ENCODE measurements at places on chromosomes 4 and X.

GRCh38 chrX:65601530-65602220, 65.8 kb upstream of the MSN start:
- no peak for DNase-seq

- DNase-seq, result peak; percentile 46
These were observed 166.3 kb downstream of the FNIP2 start for GRCh38 chr4:158934996-158935669.

GRCh38 chr4:181202240-181202639, 1041.0 kb upstream of the TENM3 start:
- no peak for DNase-seq

- DNase-seq, result no peak
These were observed 134.7 kb downstream of the SHROOM3 start for GRCh38 chr4:76569706-76570105.

DNA sequence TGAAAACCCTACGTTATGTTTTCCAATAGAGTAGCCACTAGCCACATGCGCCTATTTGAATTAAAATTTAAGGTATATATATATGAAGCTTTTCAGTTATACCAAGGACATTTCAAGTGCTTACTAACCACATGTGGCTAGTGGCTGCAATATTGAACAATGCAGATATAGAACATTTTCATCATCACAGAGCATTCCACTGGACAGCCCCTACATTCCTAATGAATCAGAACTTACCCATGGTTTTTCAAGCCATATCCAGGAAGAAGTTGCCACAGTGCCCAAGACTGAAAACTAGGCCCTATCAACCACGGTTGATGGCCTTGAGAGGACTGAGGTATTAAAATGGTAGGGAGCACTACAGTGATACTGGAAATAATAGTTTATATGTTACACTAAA, 29.7 kb downstream of the NEK1 start:
- peak; percentile 6 for DNase-seq

GRCh38 chr4:74088396-74088795, 10.6 kb downstream of the CXCL2 start:
- DNase-seq, result no peak

GRCh38 chr4:52592287-52592686, 66.8 kb downstream of the USP46 start:
- no peak for DNase-seq

GRCh38 chr4:141524116-141524515, 112.3 kb upstream of the IL15 start:
- no peak for DNase-seq

DNA sequence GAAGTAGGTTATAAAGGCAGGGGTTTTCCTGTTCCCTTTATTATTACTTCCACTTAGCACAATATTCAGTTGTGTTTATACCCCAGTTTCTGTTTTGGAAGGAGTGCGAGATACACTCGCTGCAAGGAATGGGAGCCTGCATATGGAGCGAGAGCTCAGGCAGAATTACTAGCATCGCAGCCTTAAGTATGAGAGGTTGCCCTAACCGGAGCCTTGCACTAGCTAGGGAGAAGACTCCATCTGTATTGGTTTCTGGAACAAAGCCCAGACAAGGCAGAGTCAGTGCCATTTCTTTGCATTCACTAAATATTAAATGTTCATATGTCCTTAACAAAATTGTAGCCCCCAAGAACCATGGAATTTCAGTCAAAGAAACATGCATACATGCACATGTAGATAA, 6.2 kb upstream of the DCTD start:
- DNase-seq, result no peak

DNA sequence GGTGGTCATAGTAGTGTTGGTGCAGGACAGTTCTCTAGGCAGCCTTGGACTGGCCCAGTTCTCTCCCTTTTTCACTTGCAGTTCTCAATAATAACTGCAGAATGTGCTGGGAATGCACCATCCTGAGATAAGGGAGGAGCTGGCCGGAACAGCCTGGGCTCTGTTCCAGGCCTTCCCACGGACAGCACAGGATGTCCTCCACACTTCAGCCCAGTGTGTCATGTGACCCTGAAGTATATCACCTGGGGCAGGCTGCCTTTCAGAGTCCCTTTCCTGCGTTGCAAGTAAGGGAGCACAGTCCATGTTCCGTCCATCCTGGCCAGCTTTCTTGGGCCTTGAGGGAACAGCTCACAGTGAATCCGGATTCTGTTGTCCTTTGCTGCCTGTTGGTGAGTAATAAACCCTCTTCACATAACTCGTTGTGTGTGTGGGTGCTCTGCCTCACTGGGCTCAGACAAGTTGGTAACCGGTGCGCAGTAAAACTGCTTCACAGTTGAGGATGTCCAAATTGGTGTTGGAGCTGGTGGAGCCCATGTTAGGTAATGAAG, 32.3 kb upstream of the BBS12 start:
- peak; percentile 24 for DNase-seq

- no peak for DNase-seq
These were observed 17.4 kb downstream of the TLR10 start for GRCh38 chr4:38765382-38765781.

- no peak for DNase-seq
These were observed 921 bp downstream of the PFKFB1 start for GRCh38 chrX:54992911-54993622.

- DNase-seq, result no peak
These were observed 127.6 kb downstream of the GPC3 start for GRCh38 chrX:133857640-133858269.

DNA sequence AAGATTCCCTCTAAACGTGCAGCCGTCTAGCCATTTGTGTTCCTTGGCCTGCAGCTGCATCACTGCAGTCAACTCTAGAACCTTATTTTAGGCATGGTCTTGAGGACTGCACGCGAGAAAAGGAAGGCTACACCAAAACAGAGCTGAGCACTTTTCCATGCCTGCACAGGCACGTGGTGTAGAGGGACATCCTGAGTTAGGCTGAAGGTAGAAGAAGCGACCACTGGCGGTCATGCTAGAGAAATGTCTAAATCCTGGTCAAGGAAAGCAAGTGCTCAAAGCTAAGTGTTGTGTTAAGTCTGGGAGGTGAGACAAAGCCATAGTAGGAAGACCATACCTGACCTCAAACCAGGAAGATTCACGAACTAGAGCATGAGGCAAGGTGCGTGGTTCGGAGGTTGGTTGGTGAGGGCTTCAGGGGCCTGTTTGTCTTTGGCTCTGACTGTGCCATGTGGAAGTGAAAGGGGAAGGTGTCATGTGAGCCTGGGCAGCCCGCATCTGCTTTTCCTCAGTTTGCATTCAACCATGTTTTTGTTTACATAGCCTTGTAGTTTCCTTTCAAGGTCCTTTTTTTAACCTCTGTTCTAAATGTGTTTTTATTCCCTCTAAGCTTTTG, 203.8 kb downstream of the AASDH start:
- DNase-seq, result peak; percentile 38

- no peak for DNase-seq
These were observed 20.8 kb downstream of the RLIM start for GRCh38 chrX:74593593-74593992.

- peak; percentile 85 for DNase-seq
These were observed 3.1 kb downstream of the PDGFC start for GRCh38 chr4:156968479-156968984.

DNA sequence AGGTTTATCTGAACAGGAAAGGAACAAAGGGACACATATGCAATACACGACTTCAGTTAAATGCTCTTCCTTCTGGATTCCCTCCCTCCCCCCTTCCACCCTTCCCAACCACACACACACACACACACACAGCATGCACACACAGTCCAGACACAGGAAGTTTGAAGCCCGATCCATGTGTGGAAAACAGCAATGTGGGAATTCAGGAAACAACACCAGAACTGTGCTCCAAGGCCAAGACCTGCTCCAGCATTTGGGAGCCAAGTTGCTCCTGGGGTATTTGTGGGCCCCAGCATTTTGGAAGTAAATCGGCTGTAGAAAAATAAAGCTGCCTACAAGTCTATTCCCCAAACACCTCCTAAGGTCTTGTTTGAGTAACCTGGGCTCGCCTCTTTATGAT, 5.6 kb upstream of the AMOT start:
- DNase-seq, result no peak

DNA sequence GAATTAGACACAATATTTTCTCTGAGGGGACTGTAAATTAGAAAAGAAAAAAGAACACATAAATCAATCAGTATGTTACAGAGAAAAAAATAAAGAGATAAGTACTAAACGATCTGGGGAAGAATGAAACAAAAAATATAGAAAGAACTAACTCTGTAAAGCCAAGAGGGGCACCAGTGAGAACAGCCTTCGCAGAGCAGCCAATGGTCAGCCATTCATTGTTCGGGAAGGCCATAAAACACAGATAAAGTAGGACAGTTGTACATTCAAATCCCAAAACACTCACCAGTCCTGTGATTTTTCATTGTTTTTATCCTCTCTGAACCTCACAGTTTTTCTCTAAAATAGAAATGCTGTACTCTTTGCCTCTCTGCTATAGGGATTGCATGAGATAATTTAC, 127.9 kb downstream of the NEK1 start:
- DNase-seq, result peak; percentile 7

DNA sequence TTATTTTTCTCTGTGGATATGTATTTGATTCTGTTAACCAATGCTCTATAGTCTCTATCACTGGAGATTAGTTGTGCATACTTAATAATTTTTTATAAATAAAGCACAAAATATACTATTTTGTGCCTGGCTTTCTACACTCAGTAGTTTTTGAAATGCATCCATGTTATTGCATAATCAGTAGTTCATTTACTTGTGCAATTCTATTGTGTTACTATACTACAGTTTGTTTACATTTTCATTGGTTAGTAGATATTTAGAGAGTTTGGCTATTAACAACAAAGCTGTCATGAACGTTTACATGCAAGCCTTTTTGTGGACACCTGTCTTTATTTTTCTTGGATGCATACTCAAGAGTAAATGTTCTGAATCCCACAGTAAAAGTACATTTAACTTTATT, 265.0 kb upstream of the FAT4 start:
- no peak for DNase-seq

GRCh38 chrX:15474028-15474427, 19.1 kb downstream of the PIR start:
- no peak for DNase-seq

DNA sequence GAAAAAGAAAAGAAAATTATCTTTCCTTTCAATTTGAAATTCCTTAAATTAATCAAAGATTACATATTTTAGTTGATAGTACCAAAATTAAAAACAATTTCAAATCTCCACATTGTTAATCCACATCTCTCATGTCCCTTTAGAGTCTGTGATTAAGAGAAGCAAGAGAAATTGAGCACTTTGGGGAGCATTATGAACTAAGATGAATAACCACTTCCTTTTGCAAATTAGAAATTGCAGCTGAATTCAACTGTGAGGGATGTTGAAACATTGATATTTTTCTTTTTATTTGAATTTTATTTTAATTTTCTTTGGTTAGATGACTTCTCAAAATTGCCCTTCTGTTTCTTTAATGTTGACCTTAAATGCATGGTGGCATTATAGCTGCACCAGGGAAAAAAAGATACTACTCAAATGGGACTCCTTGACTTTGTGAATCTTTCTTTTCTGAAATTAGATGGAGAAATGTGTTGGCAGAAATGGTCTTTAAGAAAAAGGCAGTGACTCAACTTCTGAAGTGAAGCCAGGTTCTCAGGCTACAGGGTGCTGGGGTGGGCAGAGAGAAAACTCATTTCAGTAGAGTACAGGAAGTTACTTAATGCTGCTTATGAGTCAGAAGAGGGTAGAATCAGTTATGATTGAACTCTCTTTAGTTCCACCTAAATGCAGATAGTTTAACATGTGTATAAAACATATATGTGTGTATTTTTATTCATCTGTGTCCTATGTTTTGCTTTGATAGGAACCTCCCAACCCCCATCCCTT, 92.0 kb upstream of the TNIP3 start:
- no peak for DNase-seq

DNA sequence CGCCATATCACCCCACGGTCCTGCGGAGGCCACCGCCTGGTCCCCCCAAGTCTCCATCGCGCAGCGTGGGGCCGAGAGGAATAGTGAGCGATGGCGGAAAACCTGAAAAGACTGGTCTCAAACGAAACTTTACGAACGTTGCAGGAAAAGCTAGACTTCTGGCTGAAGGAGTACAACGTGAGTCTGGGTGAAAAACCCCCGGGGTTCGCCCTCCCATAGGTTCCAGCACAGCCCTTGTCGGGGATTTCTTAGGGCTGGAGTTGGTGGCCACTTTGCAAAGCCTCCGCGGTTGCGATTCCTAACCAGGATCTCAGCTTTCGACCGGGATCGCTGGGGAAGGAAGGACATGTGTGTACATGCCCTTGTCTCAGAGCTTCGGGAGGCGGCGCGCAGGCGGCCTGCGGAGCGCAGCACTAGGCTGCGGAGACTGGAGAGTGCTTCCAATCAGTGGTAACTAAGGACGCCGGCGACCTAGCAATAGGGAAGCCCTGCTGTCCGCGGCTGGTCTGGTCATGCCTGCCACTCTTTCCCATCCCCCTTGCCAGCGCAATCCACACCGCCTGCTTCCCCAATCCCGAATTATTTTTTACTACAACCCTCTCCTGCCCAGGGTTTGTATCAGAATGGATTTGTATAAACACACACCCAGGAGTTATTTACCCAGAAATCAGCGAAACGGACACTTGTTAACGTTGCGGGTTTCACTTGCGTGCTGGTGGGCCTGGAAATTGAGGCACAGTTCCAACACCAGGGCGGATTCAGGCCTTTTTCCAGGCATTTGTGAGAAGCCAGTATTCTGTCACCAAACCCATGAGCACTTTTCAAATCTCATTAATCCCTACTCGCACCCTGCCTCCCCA, 741 bp downstream of the SPATA18 start:
- peak; percentile 94 for DNase-seq

- DNase-seq, result no peak
These were observed 204.1 kb upstream of the DDX53 start for GRCh38 chrX:22795671-22796070.

DNA sequence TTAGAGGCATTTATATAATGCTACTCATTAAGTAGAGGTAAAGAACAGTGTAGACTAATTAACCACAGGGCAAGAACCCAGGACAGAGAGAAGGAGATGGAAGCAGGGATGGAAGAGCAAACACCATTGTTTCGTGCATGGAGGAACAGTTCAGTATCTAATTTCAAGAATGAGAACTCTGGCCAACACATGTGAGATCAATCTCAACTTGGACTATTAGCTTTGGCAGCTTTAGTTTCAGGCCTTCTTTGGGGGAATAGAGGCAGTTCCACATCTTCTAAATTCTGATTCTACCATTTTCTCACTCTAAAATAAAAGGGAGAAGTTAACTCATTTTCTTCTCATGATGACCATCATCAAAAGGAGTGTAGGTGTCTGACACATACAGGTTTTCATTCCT, 207.0 kb downstream of the LDB2 start:
- no peak for DNase-seq

- DNase-seq, result no peak
These were observed 41.3 kb upstream of the GPR78 start for GRCh38 chr4:8538703-8539567.

DNA sequence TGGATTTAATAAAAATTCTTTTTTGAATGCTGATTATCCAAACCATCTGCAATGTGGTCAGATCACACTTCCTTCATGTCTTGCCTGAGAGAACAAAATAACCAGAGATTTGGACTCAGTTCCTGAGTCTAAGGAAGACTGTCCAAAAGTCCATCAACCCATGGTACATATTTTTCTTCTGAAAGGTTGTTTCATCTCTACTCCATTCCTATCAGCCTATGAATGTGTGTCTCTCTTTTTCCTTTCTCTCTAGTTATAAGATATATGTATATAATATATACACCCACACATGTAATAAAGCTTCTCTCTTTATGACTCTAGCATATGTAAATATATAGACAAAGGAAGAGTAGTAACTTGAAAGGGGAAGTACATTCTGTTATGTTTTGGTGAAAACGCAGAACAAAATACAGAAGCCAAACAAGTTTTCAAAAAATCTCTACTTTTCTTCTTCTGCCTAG, 226.9 kb downstream of the ARHGAP24 start:
- no peak for DNase-seq

GRCh38 chr4:54813674-54814073, 155.9 kb downstream of the KIT start:
- DNase-seq, result no peak
